ENCODE measurements at places on chromosomes 11 and 22.

DNA sequence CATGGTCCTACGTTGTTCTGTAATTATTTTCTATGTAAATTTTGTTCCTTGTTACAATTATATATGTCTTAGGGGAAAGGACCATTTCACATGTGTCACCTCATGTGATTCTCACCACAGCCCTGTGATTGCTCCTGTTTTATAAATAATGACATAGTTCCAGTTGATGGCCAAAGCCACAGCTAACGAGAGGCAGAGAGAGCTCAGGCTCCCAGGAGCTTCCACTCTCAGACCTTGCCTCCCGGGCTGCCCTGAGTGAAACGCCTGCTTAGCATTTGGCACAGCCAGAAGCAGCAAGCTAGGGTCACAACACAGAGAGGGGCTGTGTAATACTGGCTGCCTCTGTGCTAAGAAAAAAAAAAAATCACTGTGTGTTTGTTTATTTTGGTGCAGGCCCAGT, 5.9 kb downstream of the TMEM121B start:
- no peak for DNase-seq

GRCh38 chr11:133818302-133818701, 27.0 kb downstream of the SPATA19 start:
- DNase-seq, result no peak

DNA sequence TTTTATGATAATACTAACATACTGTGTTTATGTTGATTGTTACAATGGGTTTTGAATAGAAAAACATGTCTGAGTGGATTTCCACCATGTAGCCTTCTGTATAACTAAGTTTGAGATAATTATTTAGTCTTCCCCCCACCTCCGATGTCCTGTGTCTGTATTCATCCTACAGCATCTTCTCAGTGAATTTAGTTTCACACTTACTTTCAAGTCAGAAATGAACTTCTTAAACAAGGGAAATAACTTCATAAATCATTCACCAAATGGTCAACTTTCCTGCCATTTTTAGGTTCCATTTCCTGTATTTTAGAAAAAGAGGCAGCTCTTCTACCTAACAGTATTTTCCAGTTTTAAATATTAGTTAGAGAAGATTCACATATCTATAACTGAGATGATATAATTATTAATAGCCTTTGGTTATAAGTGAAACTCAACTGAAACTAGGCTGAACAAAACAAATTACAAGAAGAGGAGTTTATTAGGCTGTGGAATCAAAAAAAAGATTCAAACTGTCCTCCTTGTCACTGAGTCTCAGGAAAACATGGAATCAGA, 3.5 kb downstream of the OR51B5 start:
- no peak for DNase-seq

DNA sequence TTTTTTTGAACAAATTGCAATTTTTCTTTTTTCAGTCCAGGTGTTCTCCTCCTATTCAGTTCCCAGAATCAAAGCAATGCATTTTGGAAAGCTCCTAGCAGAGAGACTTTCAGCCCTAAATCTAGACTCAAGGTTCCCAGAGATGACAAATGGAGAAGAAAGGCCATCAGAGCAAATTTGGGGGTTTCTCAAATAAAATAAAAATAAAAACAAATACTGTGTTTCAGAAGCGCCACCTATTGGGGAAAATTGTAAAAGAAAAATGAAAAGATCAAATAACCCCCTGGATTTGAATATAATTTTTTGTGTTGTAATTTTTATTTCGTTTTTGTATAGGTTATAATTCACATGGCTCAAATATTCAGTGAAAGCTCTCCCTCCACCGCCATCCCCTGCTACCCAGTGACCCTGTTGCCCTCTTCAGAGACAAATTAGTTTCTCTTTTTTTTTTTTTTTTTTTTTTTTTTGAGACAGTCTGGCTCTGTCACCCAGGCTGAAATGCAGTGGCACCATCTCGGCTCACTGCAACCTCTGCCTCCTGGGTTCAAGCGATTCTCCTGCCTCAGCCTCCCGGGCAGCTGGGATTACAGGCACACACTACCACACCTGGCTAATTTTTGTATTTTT, 6.2 kb upstream of the UBE4A start:
- DNase-seq, result no peak

GRCh38 chr22:37731804-37732471, 35.1 kb downstream of the TRIOBP start:
- DNase-seq, result no peak

- no peak for DNase-seq
Measured at GRCh38 chr11:55966391-55966790, 3.4 kb downstream of the OR10AG1 start.

DNA sequence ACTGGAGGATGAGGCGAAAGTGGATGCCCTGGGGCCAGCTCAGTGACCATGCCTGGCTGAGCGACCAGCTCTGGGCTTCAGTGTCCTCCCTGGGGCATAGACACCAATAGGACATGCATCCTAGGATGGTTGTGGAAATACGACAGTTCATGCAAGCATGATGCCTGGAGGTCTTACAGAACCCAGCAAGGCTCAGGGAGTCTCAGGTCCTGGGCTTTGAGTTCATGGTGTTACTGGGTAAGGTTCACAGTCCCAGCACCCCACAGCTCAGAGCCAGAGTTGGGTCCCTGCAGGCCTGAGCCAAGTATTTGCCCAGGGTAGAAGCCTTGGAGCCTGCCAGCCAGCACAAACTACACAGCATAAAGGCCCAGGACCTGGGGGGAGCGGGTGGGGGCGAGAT, 4.2 kb upstream of the SUSD2 start:
- DNase-seq, result no peak

All from anterior cingulate cortex (tissue), 58 donors.